WTC11 (cell line): ENCODE measurements at places on chromosomes 3 and 15. TPM values are rescaled to one million over a fixed set of nuclear protein-coding genes. Genes with fewer than 3 reads are reported as not detected.
A peak's percentile ranks its signal among the peaks of the same experiment; 100 is the strongest.

EIF4A2 gene
- total RNA-seq = 571 to 574 TPM (median 572 TPM) in 3 replicates

GRCh38 chr3:182909318-182910040 is 70.9 kb downstream of the DCUN1D1 start:
- DNase-seq = no peak

- DNase-seq = peak; percentile 17
Measured at GRCh38 chr15:78944202-78944625, 632 bp downstream of the CTSH start.

DNA sequence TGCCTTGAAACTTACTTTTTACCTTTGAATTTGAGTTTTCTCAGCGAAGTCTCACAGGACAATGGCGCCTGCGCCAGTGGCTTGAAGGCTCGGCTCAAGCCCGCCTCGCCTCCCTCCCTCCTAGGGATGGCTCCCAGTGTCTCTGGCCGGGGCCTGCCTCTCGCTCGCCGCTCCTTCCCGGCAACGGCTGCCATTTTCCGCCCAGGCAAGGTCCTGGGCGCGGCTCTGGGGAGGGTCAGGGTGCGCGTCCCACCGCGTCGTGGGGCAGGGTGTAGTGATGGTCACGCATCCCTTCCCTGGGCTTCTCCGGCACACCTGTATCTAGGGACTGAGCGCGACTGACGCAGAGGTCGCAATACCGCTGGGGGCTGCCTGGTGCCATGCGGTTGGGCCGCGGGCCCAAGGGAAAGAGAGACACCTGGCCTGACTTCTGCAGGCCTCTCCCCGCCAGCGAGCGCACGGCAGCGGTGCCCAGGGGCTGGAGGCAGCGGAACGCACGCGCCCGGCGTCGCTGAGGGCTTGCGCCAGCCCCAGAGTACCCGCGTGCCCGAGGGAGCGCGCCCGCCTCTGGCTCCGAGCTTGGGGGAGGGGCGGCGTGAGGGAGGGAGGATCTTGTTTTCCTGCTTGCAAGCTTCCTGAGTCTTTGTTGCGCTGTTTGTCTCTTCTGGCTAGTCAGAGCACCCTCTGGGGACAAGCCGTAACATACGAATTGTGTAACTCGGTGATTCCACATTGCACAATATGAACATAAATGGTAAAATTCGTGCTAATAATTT is 20.7 kb upstream of the FEM1B start:
- peak; percentile 95 for DNase-seq

RFC4 gene
- 89.2 to 104 TPM (median 91.8 TPM) in 3 replicates for total RNA-seq

GRCh38 chr3:162938083-162938482 is 1441.5 kb downstream of the OTOL1 start:
- no peak for DNase-seq
